ENCODE measurements at places on chromosomes 16 and 17.
A peak's percentile ranks its signal among the peaks of the same experiment; 100 is the strongest.

DNA sequence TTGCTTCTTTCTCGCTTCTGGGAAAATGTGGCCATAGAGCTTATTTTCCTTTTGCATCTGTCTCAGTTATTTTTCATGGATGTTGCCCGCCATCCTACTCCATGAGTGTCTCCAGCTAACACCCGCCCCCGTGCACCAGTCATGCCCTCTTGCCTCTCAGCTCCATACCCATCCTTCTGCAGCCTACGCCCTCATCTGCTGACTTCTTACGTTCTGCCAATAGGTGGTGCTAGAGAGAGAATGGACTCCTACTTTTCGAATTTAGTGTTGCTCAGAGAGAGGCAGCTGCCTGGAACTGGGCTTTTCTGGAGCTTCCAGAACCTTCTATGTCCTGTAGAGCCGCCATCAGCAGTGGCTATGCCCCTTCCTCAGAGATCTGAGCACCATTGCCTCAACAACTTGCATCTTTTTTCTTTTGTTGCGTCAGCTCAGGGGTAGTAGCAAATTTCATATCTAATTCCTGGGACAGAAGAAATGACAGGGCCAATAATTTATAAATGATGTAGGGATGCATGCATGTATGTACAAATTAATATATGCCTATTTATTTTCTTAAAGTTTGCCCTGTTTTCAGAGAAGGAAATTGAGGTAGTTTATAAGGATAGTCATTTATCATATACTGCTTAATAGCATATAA lies 119.7 kb upstream of the MYOCD start:
- H3K36me3 ChIP-seq: no peaks in the 10 kb centered on the region
- H3K27ac ChIP-seq: no peak overlapping the region
- H3K4me1 ChIP-seq: peaks cover 38% of the 10 kb centered on the region
- no peak for DNase-seq
- no peaks in the 10 kb centered on the region for H3K27me3 ChIP-seq

GRCh38 chr16:57535680-57536305 lies 578 bp downstream of the CCDC102A start:
- peaks cover 56% of the 10 kb centered on the region for H3K4me1 ChIP-seq
- H3K27me3 ChIP-seq: no peaks in the 10 kb centered on the region
- H3K4me3 ChIP-seq: peak overlapping the region; percentile 72
- H3K27ac ChIP-seq: peak overlapping the region; percentile 94

GRCh38 chr17:40602445-40603443 lies 37.5 kb upstream of the CCR7 start:
- H3K27me3 ChIP-seq: no peaks in the 10 kb centered on the region
- DNase-seq: peak; percentile 83
- peak overlapping the region; percentile 75 for H3K27ac ChIP-seq
- no peaks in the 10 kb centered on the region for H3K36me3 ChIP-seq

- H3K4me3 ChIP-seq: no peak overlapping the region
- no peaks in the 10 kb centered on the region for H3K27me3 ChIP-seq
- H3K4me1 ChIP-seq: no peaks in the 10 kb centered on the region
- DNase-seq: peak; percentile 86
- peaks cover 23% of the 10 kb centered on the region for H3K36me3 ChIP-seq
Measured at GRCh38 chr16:29848420-29849297, 14.4 kb downstream of the CDIPT start.

DNA sequence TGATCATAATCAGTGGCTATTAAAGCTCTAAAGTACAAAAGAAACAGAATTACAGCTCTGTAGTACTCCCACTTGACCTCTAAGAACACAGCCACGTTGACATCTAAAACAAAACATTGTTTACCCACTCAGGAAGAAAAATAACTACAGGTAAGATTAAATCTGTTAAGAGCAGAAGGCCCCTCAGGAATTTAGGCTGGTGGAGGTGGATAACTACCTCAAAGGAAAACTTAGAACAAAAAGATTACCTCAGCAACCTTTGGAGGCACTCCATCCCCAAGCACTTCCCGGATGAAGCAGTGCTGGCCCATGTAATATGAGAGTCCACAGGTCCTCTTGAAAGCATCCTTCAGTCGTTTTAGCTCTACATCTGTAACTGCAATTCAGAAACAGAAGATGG lies 46.7 kb downstream of the USP32 start:
- no peak for DNase-seq
- H3K27ac ChIP-seq: no peak overlapping the region
- H3K4me3 ChIP-seq: no peak overlapping the region
- no peaks in the 10 kb centered on the region for H3K27me3 ChIP-seq
- no peaks in the 10 kb centered on the region for H3K4me1 ChIP-seq
- peaks cover 14% of the 10 kb centered on the region for H3K36me3 ChIP-seq

- H3K4me1 ChIP-seq: no peaks in the 10 kb centered on the region
- DNase-seq: peak; percentile 41
- no peaks in the 10 kb centered on the region for H3K36me3 ChIP-seq
- H3K27ac ChIP-seq: no peak overlapping the region
- peaks cover 3% of the 10 kb centered on the region for H3K27me3 ChIP-seq
Measured at GRCh38 chr17:3526971-3527370, 30.6 kb downstream of the TRPV3 start.

GRCh38 chr17:49452201-49452600 lies 37.5 kb upstream of the PHB1 start:
- H3K27ac ChIP-seq: no peak overlapping the region
- no peaks in the 10 kb centered on the region for H3K27me3 ChIP-seq
- DNase-seq: no peak
- H3K4me1 ChIP-seq: no peaks in the 10 kb centered on the region
- H3K36me3 ChIP-seq: no peaks in the 10 kb centered on the region
- H3K4me3 ChIP-seq: no peak overlapping the region

GRCh38 chr16:57156351-57156703 lies 29.5 kb downstream of the PSME3IP1 start:
- peaks cover 4% of the 10 kb centered on the region for H3K4me1 ChIP-seq
- no peak overlapping the region for H3K4me3 ChIP-seq
- H3K27me3 ChIP-seq: no peaks in the 10 kb centered on the region
- H3K27ac ChIP-seq: no peak overlapping the region

GRCh38 chr16:51556694-51557340 lies 405.7 kb upstream of the SALL1 start:
- no peaks in the 10 kb centered on the region for H3K36me3 ChIP-seq
- no peak overlapping the region for H3K27ac ChIP-seq
- no peaks in the 10 kb centered on the region for H3K4me1 ChIP-seq
- peak; percentile 75 for DNase-seq

- DNase-seq: no peak
- no peaks in the 10 kb centered on the region for H3K36me3 ChIP-seq
- no peak overlapping the region for H3K4me3 ChIP-seq
Measured at GRCh38 chr16:50235581-50235980, 30.8 kb upstream of the ADCY7 start.

- DNase-seq: no peak
- no peaks in the 10 kb centered on the region for H3K4me1 ChIP-seq
- no peaks in the 10 kb centered on the region for H3K36me3 ChIP-seq
- H3K27ac ChIP-seq: no peak overlapping the region
Measured at GRCh38 chr16:6019490-6019991, 921.9 kb upstream of the EEF2KMT start.

DNA sequence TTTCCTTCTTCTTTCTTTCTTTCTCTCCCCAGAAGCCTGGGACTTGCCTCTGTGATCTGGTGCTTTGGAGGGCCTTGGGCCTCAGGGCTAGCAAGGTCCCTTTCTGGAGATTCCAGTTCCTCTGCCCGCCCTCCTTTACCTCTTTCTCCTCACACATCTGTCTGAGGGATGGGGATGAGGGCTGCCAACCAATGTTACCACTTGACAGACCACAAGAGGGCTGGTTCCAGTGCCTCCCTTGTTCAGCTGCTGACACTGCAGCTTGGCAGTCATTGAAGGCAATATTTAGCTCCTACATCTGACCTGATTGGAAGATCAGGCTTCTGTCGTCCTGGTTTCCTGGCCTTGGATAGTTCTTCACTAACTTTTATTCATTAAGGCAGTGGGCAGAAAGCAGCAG lies 3.6 kb upstream of the ZNF652 start:
- H3K4me3 ChIP-seq: no peak overlapping the region
- H3K4me1 ChIP-seq: no peaks in the 10 kb centered on the region
- no peak for DNase-seq
- no peaks in the 10 kb centered on the region for H3K27me3 ChIP-seq
- H3K27ac ChIP-seq: peak overlapping the region; percentile 15
- H3K36me3 ChIP-seq: no peaks in the 10 kb centered on the region

DNA sequence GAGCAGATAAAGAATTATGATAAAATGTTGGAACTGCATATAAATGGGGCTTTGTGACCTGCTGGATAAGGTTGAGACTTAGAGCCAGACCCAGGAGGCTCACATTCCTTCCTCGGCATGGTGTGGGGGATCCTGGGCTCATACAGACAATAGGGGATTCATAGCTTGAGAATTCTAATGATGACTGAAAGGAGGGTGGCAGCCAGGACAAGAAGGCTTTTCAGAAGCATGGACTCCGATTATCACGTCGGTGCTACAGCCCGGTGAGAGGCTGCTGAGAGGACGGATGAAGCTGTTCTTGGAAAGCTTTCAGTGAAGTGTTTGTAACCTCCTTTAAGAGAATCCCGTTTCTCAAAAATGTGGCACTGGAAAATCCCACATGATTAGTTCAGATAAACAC lies 167.2 kb downstream of the ANKFN1 start:
- no peak overlapping the region for H3K27ac ChIP-seq
- no peak for DNase-seq
- H3K4me3 ChIP-seq: no peak overlapping the region

GRCh38 chr16:67560827-67561342 lies 1.4 kb upstream of the CTCF start:
- H3K4me3 ChIP-seq: no peak overlapping the region
- no peaks in the 10 kb centered on the region for H3K36me3 ChIP-seq
- no peaks in the 10 kb centered on the region for H3K27me3 ChIP-seq
- H3K27ac ChIP-seq: peak overlapping the region; percentile 99

- H3K27me3 ChIP-seq: peaks cover 29% of the 10 kb centered on the region
- no peak overlapping the region for H3K27ac ChIP-seq
- no peaks in the 10 kb centered on the region for H3K36me3 ChIP-seq
- H3K4me1 ChIP-seq: peaks cover 40% of the 10 kb centered on the region
- DNase-seq: no peak
Measured at GRCh38 chr17:45426561-45426960, 6.1 kb downstream of the ARHGAP27 start.

DNA sequence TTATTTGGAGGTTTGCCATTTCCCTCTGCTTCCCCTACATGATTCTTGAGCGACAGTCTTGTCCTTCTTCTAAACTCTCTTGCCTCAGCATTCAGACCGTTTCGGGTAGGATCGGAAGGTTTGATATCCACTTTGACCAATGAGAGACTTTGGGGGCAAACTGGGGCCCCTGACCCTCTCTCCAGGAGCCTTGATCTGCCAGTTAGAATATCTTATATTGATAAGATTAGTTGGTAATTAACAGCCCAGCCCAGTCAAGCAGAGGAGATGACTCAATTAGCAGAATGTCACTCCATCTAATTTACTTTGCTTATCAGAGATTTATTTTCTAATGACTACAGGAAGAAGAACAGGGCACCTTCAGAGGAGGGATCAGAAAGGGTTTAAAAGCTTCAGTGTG lies 532.8 kb downstream of the XYLT1 start:
- H3K4me3 ChIP-seq: no peak overlapping the region
- DNase-seq: no peak
- H3K4me1 ChIP-seq: no peaks in the 10 kb centered on the region
- H3K27ac ChIP-seq: no peak overlapping the region
- no peaks in the 10 kb centered on the region for H3K36me3 ChIP-seq

DNA sequence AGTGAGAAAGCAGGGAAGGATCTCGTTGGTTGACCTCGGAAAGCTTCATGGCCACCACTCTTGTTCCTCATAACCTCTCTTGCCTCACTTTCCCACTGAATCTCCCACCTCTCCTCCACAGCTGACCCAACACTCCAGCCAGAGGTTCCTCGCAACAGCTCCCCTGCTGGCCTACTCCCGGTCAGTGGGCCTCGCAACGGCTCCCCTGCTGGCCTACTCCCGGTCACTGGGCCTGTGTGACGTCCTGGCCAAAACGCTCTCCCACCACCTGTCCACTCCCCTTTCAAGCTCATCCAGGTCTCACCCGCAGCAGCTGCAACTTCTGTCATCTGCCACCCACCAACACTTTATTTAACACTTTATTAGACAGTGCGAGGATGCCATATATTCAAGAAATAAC lies 149.1 kb downstream of the VPS53 start:
- peaks cover 18% of the 10 kb centered on the region for H3K36me3 ChIP-seq
- DNase-seq: no peak
- H3K4me1 ChIP-seq: peaks cover 3% of the 10 kb centered on the region
- no peaks in the 10 kb centered on the region for H3K27me3 ChIP-seq
- no peak overlapping the region for H3K27ac ChIP-seq

DNA sequence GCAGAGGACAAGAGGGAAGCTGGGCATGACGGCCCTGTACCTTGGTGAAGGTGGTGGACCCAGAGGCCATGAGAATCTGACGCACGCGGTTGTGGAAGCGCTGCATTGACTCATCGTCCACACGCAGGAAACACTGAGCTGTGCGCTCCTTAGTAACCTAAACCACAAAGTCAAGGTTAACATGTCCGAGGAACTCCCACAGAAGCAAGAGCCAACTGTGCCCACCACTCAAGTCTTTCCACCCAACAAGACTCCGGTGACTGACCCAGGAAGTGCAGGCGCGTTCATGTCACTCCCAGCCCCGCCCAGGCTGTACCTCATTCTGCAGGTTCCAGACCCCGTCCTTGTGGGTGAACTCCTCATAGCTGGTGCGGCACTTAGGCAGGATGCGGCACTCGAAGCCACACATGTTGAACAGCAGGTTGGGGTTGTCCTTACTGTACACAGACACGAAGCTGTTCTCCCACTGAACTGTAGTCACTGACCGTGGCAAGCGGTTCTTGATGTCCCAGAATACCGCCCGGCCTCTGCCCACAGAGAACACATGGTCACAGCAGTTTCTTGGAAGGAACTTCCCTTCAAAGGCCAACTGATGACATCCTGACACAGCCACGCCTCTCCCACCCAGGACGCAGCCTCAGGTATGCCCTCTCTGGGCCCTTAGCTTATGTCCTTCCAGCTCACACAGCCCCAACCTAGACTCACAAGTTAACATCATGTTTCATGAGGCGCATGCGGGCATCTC lies 11.5 kb downstream of the PRPF8 start:
- no peaks in the 10 kb centered on the region for H3K27me3 ChIP-seq
- peaks cover 14% of the 10 kb centered on the region for H3K4me1 ChIP-seq

DNA sequence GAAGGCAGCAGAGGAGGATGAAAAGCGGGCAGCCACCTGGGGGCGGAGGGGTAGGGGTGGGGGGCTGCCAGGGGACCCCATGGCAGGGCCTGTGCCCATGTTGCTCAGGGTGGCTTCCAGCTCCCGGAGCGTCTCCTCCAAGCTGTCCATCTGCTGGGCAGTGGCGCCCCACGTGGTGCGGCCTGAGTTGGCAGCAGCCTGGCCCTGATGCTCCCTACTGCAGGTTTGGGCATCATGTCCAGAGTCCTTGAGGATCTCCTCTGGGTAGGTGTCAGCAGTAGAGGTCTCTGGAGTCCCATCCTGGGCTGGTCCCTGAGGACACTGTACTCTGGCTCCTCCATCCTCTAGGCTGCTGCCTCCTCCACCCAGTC lies 60.9 kb downstream of the SRCIN1 start:
- no peak for DNase-seq
- H3K36me3 ChIP-seq: no peaks in the 10 kb centered on the region
- no peaks in the 10 kb centered on the region for H3K27me3 ChIP-seq

Data from sigmoid colon (tissue), 7 donors.